ENCODE measurements at places on chromosomes 7 and 10.

GRCh38 chr10:124153023-124153826 lies 59.8 kb upstream of the CHST15 start:
- peak; percentile 41 for DNase-seq

DNA sequence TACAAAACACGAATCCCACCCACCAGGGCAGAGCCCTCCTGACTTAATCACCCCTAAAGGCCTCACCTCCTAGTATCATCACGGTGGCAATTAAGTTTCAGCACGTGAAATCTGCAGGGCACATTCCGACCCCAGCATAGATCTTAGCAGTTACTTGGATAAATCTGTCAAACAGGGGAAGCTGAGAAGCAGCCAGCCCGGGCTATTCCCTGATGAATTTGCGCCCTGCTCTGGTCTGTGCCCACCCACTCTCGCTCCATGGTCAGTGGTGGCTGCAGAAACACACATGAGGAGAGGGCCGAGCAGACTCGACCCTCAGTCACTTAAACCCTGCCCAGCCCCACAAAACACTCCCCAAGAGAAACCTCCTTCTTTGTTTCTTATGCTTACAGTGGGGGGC lies 28.7 kb downstream of the INSIG1 start:
- no peak for DNase-seq

DNA sequence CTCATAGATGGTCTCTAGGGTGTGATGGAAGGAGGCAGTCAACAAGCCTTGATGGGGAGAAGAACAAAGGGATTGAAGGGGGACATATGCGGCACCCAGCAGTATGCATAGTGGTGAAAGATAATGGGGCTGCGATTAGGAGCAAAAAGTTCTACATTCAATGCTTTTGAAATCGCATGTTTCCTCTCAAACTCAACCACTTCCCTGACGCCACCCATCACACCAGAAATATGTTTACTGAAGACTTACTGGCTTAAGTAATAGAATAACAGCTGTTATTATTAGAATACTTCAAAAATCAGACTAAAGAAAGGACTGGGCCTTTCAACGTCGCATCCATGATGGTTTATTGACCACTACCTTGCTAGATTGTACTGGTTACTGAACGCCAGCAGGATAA lies 31.5 kb downstream of the MKRN1 start:
- no peak for DNase-seq

DNA sequence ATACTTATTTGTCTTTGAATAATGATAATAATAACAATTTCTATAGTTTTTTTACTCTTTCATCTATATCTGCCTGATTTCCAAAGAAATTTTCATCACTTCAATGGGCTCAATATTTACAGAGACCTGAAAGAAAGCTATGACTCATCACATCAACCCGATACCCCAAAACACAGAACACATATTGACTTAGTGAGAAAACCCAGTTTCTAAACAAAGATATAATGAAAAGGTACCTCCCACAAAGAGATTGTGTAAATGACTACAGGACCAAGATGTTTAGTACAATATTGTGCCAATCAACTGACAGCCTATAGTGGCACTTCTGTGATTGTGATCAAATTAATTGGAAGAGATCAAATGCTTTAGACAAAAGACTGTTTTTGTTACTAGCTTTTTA lies 133.9 kb downstream of the PCDH15 start:
- no peak for DNase-seq

GRCh38 chr7:116728413-116728812 lies 56.4 kb downstream of the MET start:
- no peak for DNase-seq

Data from NCI-H2107 (cell line).